ENCODE measurements at places on chromosomes 11 and 22.

GRCh38 chr11:126951465-126951864, 49.1 kb downstream of the KIRREL3 start:
- no peak for DNase-seq

DNA sequence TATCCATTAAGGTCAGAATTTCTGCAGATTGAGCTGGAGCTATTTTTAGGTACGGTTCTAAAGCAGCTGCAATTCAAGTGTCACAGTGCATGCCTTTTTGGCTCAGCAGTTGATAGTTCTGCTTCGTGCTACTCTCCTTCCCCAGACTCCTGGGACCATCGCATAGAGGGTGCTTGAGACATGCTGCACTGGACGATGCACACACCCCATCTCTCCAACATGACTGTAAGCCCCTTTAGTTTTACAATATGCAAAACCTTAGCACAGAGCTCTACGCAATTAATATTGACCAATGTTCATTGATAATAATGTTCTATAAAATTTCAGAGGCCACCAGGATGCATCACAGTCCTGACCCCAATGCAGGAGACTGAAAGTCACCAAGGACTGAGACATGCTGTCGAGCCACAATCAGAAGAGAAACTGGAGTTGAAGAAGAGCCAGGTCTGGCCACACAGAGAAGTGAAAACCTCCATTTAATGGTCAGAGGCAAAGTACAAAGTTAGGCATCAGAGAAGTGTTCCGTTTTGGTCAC, 120.9 kb upstream of the ZC3H12C start:
- peak; percentile 89 for DNase-seq

DNA sequence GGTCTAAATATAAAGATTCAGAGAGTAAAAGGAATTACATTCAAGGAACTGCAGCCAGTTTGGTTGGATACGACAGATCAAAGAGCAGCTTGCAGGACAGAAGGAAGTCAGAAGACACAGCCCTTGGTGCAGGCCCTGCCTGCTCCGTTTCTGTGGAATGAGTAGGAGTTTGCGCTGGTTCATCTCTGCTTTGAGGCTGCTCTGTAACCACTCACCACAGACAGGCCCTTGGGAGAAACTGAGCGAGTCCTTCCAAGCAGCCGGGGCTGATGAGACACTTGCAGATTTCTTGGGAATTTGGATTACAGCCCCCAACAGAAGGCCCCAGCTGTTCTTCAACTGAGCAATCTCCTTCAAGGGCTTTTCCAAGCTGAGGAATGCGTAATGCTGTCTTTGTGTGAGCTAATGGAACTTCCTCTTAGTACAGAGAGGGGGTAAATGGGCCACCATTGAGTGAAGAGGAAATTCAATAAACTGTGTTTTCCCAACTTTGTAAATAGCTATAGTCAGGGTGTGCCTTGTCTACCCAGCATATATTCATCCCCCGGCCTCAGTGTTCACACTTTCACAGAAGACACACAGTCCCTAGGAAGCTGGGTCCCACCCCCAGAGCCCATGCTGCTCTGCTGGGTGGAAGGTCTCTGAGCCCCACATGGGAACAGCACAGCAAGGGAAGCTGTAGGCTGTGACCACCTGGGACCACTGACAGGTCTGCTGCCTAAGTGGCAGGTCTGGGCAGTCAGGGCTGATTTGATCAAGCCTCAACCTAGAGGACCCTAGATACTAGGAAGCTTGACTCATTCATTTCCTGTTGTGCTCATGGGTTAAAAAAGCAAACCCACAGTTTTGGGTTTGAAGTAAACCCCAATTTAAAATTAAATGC, 16.6 kb downstream of the IL10RA start:
- DNase-seq: no peak

DNA sequence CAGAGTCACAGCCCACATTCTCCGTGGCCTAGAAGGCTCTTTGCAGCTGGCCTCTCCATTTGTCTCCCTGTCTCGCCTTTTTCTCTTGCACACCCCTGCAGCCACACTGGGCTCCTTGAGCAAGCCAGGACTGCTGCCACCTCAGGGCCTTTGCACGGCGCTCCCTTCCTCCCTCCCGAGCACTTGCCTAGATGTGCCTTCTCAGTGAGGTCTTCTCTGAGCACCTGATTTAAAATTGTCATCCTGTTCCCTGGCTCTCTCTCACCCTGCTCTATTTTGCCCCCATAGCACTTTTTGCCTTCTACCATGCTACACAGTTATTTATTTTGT, 102.9 kb upstream of the THY1 start:
- DNase-seq: no peak

- no peak for DNase-seq
These were observed 3.8 kb downstream of the ALKBH8 start for GRCh38 chr11:107561688-107562087.
